ENCODE measurements at places on chromosomes 16 and 17.

DNA sequence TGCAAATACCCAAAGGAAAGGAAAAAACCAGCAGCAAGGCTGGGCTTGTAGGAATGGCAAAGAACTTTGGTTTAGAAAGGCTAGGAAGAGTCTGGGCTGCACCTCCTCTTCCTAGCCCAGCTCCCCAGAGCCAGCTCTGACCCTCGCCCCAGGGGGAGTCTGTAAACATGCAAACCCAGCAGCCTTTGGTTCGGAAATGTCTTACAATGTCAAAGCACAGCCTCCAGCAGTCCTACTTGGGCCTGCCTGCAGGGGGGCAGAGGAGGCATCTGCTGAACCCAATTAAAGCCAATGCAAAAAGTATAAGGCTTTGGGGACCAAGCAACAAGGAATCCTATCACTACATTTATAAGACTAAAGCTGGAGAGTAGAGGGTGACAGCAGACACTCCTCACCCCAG lies 5.0 kb upstream of the FTSJ3 start:
- DNase-seq, result no peak

- DNase-seq, result no peak
Observed at GRCh38 chr17:44086364-44087311, 16.1 kb downstream of the G6PC3 start.

GRCh38 chr17:41496803-41497484 lies 7.2 kb upstream of the KRT36 start:
- no peak for DNase-seq

GRCh38 chr17:81414756-81415516 lies 19.7 kb downstream of the BAHCC1 start:
- DNase-seq, result peak; percentile 81

- DNase-seq, result no peak
Observed at GRCh38 chr17:44287651-44288050, 19.7 kb upstream of the SLC4A1 start.

DNA sequence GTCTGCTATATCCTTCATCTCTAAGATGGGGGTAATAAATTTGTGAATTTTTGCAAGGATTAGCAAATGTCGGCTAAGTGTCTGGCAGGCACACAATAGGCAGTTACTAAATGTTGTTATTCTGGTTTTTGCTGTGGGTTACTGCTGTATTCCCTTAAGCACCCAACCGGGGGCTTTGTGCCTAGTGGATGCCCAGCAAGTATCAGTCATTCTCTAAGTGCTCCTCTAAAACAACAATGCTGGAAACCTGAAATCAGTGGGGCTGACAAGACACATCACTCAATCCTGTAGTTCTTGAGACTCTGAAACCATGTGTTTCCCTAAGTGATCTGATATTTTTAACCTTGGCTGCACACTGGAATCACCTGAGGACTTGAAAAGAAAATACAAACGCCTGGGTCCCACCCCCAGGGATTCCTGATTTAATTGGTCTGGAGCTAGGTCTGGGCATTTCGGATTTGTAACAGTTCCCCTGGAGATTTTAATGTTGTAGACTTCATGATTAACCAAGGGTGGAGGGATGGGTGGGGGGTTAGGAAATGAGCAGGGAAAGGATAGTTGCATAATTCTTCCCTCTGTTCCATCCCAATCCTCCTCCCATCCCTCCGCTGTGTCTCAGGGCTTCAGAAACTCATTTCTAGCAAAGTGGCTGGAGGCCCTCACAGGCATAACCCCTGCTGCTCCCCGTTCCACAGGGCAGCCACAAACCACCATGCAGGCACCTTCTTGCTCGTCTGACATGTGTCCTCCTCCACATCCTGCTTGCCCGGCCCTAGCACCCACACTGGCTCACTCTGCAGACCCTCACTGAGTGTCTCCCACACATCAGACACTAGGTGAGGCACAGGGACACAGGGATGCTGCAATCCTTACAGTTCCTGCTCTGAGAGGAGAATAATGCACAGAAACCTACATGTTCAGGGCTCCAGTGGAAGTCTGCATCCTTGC lies 61.7 kb upstream of the LYRM9 start:
- DNase-seq, result no peak

DNA sequence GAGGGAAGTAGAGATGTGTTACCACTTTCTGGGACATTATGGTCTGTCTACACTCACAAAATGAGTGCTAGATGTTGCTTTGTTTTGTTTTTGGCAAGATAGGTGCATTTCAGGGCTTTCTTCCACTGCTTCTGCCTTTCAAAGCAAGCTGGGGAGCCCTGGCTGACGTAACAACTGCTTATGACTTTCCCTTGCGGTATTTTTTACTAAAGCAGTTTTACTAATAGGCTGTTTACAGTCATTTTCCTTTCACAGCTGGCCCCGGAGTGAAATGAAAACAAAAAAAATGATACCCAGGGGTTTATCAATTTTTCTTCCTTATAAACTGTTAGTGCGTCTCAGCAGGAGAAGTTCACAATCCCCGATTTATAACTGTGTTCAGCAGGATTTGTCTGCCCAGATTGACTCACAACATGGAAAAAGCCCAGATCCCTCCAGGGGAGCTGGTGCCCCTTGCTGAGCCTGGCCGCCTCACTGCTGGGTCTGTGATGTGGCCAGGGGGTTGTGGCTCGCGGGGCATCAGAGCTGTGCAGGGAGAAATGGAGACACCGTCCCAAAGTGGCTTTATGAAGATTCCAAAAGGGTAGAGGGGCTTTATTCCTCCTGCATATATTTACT lies 184.4 kb upstream of the HS3ST3A1 start:
- no peak for DNase-seq

- no peak for DNase-seq
Observed at GRCh38 chr17:47277921-47278320, 24.3 kb downstream of the ITGB3 start.

DNA sequence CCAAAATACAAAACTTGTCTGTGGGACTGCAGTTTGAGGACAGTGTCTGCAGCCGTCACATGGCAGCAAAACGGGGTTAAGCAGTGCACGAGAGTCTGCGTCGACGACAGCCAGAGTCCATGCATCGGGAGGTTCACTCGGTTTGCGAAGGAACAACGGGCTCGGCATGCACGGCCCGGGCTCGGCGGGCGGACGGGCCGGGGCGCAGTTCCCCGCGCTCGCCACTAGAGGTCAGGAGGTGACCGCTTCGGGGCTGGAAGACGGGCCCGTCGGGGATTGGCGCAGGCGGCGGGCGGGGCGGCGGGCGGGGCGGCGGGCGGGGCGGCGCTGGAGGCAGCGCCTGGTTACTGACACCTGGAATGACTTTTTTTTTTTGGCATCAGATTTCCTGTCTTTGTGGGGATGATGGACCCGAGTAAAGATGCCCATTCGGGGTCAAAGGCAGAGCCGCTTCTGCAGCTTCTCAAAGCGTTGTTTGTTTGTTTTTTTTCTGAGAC lies 6.5 kb downstream of the SCGB1C2 start:
- DNase-seq, result peak; percentile 63

DNA sequence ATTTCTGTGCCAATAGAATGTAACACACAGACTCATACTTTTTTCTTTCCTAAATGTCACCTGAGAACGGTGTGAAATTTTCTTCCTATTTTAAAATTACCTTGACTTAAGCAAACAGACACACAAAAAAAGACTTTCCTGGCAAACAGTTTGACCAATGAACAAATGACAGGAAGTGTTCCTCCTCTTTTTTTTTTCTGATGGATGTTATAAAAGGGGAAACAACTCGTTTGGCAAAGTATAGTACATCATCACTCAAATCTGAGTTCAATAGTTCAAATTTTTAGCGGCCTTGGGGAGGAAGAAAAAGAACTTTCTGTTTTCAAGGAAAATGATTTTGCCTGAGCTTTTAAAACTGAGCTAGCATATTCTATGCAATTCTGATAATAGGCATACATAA lies 19.8 kb downstream of the HS3ST3A1 start:
- no peak for DNase-seq

- DNase-seq, result no peak
Observed at GRCh38 chr16:85365120-85365519, 248.0 kb upstream of the GSE1 start.

DNA sequence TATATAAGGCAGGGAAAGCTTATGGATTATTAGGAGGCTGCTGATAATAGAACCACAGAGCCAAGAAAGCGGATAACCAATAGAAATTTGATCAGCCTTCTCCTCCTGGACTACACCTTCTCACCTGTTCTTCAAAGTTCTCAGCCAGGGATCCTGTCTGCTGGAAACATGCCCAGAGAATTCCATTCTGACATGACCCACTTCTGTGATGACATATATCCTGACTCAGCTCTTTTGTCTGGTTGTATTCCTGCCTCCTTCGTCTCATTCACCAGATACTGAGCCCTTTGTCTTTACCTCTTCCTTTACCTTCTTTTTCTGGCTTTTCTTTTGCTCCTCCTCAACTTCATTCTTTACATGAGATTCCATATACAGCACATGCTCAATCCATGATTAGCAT lies 576.1 kb downstream of the CDH11 start:
- no peak for DNase-seq

DNA sequence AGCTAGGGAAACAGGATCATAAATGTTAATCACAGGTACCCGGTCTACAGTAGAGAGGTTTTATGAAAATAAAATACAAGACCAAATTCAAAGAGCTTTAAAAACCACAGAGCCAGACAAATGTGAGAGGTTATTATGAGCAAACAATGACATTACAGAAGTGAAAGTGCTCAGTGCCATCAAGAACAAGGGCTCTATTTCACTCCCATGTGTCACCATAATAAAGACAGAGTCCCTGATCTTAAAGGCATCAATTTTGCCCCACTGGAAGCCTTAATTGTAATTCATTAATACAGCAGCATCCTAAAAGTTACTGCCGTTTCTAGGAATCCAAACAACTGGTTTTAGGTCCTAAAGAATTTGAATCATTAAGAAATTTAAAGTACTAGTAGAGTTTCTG lies 43.7 kb upstream of the CDRT4 start:
- no peak for DNase-seq

- DNase-seq, result no peak
Observed at GRCh38 chr17:77147357-77147801, 6.6 kb downstream of the SEC14L1 start.

GRCh38 chr16:72299684-72300243 lies 127.8 kb upstream of the PMFBP1 start:
- DNase-seq, result no peak

DNA sequence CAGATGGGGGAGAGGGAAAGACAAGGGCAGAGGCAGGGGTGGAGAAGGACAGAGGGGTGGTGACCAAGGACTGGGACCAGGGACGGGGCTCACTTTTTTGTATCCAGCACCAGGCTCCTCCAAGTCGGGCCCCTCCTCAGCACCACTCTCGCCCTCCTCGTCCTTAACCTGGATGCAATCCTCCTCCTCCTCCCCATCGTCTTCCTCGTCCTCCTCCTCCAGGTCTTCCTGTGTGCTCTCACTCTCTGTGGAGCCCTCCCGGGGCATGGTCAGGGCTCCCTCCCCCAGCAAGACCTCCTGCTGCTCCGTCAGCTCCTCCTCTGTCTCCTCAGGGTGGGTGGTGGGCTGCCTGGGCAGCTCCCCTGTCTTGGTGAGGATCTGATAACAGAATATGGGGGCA lies 16.8 kb downstream of the G6PC3 start:
- no peak for DNase-seq

DNA sequence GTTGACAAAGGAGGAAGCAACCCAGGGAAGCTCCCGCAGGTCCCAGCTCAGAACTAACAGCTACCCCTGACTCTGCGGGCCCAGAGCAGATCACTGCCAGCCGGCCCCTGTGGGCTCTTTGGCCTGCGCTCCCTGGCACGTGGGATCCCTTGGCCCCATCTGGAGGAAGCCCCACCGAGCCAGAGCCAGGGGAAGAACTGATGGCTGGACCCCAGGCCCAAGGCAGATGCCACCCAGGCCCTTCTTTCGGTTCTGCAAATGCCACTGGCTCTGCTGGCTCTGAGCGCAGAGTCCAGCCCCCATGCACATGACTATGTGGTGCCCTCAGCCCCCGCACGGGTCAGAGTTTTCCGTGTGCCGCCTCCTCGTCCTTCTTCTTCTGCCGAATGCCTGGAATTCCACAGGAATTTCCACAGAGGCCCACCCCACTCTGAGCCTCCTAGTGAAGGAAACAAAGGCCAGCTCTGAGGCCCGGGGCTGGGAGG lies 35.8 kb upstream of the SNN start:
- DNase-seq, result no peak

DNA sequence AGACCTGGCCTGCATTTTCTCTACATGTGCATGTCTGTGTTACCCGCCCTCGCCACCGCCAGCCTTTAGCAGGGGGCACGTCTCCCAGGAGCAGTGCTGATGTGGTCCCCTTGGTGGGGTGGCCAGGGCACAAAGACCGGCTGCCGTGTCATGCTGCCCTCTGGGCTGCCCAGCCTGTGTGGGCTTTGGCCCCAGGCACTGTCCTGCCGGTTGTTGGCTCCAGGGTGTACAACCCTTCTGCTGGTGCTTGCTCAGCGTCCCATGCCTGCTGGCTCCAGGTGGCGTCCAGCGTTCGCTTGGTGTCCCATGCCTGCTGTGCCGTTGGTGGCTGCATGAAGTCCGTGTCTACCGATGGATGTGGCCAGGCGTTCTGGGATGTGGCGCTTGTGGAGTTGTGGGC lies 4.1 kb downstream of the BAIAP2 start:
- no peak for DNase-seq

DNA sequence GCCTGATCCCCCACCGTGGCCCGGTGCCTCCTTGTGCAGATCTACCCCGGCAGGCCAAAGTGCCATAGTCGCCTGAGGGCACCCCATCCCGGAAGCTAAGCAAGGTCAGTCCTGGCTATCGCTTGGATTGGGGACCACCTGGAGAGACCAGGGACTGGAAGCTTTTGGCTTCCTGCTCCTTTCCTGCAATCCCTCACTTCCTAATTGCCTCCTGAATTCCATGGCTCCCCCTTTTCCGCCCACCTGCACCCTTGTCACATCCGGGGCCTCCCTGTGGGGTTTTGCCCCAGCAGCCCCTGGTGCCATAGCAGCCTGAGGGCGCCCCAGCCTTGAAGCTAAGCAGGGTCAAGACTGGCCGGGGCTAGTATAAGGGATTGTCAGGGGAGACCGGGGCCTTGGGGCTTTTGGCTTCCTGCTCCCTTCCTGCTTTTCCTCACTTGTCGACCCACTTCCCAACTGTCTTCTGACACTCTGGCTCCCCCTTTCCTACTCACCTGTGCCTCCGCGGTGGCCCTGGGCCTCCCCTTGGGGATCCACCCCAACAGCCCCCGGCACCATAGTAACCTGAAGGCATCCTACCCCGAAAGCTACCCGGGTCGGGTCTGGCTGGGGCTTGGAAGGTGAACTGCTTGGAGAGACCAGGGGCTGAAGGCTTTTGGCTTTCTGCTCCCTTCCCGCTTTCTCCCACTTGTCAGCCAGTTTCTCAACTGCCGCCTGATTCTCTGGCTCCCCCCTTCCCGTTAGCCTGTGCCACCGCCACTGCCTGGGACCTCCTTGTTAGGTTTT lies 2293.6 kb downstream of the TP53TG3F start:
- DNase-seq, result no peak

DNA sequence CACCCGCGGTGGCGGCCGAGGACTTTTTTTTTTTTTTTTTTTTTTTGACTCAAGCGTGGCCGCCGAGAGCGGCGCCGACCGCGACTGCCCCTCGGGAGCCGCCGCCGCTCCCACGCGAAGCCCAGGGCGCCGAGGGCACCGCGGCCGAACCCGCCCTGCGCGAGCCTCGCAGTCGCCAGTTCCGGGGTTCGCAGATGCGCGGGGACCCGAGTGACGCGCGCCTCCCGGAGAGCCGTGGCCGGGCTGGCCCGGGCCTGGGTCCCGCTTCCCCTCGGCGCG lies 1.1 kb downstream of the METRNL start:
- DNase-seq, result no peak

Measured in NCI-H524 (cell line).